ENCODE measurements at places on chromosomes 1 and 21.
A peak's percentile ranks its signal among the peaks of the same experiment; 100 is the strongest.

DNA sequence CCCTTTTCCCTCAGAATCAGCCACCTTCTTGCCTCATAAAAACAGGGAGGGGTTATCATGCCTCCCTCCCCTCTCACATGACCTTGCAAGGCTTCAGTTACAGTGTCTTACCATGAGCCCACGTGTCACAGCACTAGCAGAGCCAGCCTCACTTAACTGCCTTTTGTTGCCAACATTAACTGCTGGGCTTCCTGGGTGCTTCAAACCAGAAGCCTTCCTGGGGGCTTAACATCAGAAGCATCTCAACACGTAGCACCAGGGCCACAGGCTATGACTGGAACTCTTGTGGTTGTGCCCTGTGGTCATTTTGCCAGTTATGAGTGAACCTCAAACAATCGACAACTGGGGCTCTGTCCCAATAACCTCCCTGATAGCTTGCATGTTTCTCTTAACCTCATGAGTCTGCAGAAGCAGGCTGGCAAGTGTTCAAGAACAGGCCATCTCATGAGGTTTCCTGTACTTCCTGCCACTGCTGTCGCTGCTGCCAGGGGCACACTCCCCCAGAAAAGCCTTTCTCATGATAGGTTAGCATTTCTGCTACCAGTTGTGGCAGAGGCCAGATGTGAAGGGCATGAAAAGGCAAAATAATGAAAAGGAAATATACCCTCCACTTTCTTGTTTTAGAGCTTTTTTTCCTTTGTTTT lies 132.2 kb downstream of the GLUL start:
- DNase-seq: peak; percentile 5

DNA sequence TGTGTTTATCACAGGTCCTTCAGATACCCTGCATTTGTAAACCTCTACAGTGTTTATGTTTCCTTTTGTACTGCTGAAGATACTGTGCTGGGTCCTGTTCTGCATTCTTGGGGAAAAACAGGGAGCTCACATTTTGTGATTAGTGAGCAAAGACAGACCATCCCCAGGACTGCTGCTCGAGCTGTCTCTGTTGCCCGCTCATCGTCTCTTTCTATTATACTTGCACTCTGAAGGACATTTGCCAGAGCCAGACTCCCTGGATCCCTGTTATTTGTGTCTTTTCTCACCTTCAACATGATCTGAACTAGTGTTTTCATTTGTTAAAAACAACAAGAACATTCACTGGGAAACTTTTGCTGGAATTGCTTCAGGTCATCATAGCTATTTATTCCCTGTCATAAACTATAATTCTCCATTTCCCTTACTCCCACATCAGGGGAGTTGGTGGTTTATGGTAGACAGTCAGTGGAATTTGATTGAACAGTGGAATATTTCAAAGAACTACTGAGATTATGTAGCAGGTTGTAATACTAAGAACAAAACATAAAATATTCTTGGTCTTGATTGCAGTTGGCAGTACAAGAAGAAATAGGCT lies 53.0 kb downstream of the PRRX1 start:
- DNase-seq: no peak

- DNase-seq: no peak
These were observed 91.6 kb downstream of the RGS7 start for GRCh38 chr1:241265428-241265827.

DNA sequence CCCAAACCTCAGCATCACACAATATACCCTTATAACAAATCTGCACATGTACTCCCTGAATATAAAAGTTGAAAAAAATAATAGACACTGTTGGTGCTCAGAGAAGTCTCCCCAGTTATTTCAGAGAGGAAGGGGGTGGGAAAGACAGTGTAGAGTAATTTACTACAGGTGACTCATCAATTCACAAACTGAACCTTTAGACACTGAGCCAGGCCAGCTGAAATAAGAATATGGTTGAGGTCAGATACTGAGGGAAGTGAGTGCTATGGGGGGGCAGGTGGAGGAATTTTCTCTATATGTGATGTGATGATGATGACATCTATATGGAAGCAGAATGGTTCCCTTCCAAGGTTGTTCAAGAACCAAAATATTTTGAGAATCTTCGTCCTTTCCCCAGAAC lies 50.1 kb downstream of the MRPL39 start:
- DNase-seq: no peak

DNA sequence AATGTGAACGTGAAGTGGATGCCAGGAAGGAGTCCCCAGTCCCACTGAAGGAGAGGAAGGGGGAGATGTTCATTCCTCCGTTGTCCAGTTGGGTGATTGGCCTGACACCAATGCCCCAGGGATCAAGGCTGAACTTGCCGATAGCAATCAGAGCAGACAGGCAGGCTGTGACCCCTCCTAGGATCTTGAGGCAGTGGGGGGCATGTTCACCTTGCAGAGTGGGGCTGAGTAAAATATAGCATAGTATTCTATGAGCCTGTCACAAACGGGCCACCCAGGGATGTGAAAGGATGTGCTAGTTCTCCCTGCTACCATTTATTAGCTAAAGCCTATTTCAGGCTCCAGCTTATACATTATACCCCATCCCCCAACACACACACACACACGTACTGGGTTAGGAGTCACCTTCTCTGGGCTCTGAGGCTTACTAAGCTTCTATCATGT lies 80.7 kb upstream of the CD34 start:
- no peak for DNase-seq

DNA sequence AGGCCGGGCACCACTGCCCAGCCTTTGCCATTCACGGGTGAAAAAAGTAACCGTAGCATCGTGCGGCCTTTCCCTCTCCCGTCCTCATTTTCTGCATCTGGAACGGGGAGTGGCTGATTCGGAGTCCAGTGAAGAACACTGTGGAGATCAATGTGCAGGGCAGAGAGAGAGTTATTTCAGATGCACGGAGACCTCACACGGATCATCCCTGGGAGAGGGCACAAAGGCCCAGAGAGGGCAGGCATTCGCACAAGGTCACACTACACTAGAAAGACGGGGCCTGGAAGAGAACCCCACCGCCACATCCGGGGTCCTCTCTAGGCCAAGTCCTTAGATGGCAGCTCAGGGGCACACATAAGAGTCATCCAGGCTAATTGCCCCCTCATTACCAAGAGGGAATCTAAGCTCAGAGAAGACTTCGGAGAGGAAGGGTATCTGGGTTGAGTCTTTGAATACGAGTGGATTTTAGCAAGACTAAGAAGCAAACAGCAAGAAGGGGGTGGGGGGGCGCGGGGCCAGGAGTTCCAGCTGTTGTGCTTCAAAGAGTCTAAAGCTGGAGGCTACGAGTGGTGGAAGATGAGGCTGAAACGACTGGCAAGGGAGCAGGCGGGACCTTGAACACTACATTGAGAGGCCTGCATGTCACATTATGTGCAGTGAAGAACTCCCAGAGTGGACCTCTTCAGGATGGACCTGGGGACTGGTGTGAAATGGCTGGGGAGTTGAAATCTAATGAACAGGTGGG lies 857 bp downstream of the GPX7 start:
- peak; percentile 19 for DNase-seq

DNA sequence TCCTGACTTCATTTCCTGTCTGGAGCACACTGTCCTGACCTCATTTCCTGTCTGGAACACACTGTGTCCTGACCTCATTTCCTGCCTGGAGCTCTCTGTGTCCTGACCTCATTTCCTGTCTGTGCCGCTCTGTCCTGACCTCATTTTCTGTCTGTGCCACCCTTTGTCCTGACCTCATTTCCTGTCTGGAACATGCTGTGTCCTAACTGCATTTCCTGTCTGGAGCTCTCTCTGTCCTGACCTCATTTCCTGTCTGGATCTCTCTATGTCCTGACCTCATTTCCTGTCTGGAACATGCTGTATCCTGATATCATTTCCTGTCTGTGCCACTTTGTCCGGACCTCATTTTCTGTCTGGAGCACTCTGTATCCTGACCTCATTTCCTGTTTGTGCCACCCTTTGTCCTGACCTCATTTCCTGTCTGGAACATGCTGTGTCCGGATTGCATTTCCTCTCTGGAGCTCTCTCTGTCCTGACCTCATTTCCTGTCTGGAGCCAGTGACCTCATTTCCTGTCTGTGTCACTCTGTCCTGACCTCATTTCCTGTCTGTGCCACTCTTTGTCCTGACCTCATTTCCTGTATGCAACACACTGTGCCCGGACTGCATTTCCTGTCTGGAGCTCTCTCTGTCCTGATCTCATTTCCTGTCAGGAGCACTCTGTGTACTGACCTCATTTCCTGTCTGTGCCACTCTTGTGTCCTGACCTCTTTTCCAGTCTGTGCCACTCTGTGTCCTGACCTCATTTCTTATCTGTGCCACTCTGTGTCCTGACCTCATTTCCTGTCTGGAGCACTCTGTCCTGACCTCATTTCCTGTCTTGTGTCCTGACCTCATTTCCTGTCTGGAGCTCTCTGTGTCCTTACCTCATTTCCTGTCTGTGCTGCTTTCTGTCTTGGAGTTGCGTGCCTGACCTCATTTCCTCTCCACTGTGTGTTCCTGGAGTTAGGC lies 27.6 kb downstream of the SKI start:
- peak; percentile 95 for DNase-seq

DNA sequence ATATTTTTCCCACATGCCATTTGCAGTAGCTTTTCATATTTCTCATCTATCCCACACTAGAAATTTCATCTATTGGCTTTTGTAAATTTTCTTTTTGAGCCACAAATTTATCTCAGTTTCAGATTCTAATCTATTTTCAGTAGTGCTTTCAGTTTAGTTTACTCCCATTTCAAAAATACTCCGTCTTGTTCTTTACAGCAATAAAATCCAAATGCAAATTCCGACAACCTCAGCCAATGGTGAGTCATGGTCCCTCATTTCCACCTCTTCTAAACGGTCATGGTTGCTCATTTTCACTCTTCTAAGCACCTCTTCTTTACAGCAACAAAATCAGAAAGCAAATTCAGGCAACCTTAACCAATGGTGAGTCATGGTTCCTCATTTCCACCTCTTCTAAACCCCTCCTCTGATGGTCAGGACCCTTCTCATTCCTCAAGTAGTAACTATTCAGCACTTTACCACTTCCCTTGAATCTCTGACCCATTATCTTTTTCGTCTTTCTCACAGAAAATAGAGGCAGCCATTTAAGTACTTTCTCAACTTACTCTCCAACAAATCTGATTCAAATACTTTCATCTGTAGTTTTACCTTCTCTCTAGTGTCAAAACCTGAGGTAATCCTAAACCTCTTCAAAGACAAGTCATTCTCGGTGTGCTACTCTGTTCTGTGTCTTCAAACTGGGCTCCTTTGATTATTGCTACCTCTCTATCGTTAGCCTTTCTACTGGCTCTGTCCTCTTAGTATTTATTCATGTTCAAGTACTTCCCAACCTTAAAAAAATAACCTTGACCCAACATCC lies 34.4 kb downstream of the C21orf91 start:
- no peak for DNase-seq

DNA sequence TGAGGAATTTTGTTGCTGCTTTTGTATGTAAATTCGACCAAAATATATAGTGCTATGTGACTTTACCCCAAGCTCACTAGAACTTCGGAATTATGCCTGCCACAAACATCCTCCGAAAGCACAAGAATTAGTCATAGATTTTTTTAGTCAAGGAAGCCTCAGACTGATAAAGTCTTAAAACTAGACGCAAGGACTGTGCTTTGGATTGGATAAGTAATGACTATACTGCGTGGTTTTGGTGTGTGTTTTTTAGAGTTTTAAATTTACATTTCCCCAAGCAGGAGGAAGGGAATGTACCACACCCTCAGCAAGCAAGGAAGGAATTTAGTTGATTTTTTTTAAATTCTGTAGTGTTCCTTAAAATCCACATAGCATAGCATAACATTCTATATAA lies 10.3 kb downstream of the WLS start:
- DNase-seq: no peak

GRCh38 chr1:7558041-7558461 lies 213.0 kb upstream of the VAMP3 start:
- DNase-seq: no peak

DNA sequence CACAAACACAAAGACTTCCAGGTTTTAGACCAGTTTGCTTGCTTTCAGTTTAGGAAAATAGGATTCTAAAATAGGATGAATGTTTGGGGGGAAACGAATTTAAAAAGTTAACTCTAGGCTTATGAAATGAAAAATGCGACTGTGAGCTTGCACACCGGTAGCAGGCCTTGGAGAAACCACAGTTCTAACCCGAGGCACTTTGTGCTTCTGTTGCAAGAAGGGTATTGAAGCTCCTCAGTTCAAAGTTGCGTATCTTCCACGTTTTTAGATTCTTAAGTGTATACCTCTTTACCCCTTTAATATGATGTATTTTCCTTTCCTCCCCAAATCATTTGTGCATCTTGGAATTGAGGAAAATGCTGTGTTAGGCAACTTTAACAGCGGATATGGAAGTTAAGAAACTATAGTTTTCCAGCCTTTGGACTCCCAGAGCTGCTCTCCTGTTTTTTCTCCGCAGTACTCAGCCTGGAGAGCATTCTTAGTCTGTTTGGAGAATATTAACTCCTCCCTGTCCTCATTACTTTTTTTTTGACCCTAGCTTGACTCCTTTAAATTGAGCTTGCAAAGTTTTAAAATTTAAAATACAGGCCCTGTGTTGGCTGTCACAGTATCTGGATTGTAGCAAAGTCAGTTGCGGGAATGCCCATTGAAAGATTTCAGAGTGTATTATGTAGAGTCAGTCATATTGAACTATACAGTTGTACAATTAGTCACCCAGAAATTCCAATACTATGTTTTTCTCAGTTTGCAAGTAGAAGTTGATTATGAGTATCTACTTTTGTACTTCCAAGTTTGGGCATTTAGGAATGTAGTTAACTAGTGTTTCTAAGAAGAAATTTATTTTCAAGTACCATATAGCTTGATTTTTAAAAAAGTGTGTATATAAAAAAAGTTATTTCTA lies 2.6 kb downstream of the MRPS6 start:
- no peak for DNase-seq

- no peak for DNase-seq
These were observed 2.2 kb downstream of the LAMC2 start for GRCh38 chr1:183188240-183188639.

DNA sequence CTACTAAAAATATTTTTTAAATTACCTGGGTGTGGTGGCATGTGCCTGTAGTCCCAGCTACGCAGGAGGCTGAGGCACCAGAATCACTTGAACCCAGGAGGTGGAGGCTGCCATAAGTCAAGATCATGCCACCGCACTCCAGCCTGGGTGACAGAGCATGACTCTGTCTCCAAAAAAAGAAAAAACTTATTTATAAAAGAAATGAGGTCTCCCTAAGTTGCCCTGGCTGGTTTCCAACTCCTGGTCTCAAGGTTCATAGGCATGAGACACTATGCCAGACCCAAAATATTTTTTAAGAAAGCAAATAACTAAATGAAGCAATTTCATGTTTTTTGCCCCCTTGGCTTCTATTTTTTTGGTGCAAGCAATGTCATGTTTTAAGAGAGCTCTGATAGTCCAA lies 32.9 kb downstream of the EIF4G3 start:
- no peak for DNase-seq

DNA sequence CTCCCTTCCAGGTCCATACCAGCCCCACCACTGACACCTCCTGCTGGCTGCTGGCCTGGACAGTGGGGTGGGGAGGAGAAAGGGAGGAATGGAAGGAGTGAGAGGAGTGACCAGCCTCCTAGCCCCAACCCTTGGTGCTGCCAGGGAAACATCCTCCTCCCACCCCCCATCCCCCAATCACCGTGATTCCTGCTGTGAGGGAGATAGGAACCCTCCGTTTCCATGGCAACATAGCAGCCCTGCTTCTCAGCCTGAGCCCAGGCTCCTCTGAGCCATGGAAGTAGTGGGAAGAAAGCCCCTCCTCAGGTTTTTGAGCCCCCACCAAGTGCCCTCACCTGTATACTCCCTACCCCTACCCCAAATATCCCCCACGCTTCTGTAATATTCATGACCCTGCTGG lies 44.4 kb upstream of the SCMH1 start:
- no peak for DNase-seq

All from CD4-positive, CD25-positive, alpha-beta regulatory T cell (primary cell).